ENCODE measurements at places on chromosomes 1 and 21.

GRCh38 chr1:1312450-1313314 lies 4.3 kb downstream of the PUSL1 start:
- DNase-seq, result no peak

- no peak for DNase-seq
These were observed 11.6 kb downstream of the NGF start for GRCh38 chr1:115326419-115326818.

- peak; percentile 84 for DNase-seq
These were observed 7.7 kb downstream of the ARMH1 start for GRCh38 chr1:44681905-44682882.

GRCh38 chr1:85283475-85284199 lies 7.2 kb upstream of the BCL10 start:
- no peak for DNase-seq

- no peak for DNase-seq
These were observed 23.8 kb upstream of the APP start for GRCh38 chr21:26194326-26194725.

Measured in NCI-H510A treated with DMSO at 0.1 percent for 48 hours (cell line).